ENCODE measurements at places on chromosomes 1 and 21.
A peak's percentile ranks its signal among the peaks of the same experiment; 100 is the strongest.

DNA sequence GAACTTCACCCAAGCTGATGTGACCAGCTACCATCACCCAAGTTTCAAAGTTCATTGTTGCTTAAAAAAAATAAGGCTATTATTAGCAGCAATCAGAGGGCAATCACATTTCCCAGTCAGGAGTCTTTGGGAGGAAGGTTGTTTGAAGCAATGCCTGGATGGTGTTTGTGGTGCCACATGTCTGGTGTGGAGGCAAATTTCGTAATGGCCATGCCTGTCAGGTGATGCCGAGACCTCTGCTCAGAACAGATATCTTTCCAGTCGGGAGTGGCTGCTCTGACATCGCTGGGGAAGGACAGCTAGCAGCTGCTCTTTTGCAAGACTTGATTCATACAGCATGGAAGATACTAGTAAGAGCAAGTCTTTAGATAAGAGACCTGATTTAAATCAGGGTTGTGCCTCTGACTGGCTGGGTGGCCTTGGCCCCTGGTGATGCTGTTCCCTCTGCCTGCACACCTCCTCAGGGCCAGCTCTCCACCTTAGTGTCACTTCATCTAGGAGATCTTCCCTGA, 187.8 kb upstream of the JUN start:
- DNase-seq = no peak

DNA sequence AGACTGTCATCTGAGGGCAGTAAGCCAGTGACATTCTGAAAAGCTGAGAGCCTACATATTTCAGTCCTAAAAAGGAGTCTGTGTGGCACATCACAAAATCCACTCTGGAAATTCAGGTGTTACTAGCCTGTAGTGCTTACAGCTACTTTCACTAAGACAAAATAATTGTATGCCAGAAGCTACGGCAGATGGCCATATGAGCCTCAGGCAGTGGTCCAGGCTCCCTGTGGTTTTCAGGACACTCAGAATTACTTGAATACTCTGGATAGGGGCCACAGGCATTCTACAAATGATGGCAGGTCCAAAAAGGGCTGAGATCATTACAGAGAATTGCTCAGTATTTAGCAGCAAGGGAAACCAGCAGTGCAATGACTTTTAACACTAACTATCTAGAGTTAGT, 527.1 kb downstream of the MRPL39 start:
- no peak for DNase-seq

- no peak for DNase-seq
These were observed 272.2 kb downstream of the VAV3 start for GRCh38 chr1:107692580-107693345.

- no peak for DNase-seq
These were observed 41.4 kb upstream of the GJB5 start for GRCh38 chr1:34713443-34713842.

DNA sequence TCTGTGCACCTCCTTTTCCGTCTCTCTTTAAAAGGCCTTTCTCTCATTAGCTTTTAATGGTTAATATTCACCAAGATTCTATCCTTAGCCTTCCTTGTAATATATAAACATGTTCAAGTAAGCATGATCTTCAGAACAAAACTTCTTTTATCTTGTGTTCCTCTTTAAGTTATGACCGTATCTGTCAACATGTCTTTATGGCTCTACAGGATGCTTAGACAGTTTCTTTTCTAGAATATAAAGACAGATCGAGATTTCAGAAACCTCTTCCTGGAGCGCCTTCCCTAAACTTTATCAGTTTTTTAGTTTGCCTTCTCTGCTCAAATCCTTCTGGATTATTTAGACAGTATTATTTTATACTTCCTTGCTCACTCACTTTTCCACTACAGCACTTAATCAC, 7.2 kb downstream of the RO60 start:
- no peak for DNase-seq

- no peak for DNase-seq
These were observed 50.7 kb downstream of the DHRS3 start for GRCh38 chr1:12567288-12567819.

GRCh38 chr1:78892260-78892840, 114.2 kb downstream of the ADGRL4 start:
- no peak for DNase-seq

GRCh38 chr21:33026443-33026858, 716 bp downstream of the OLIG2 start:
- no peak for DNase-seq

GRCh38 chr1:192108161-192108560, 50.1 kb upstream of the RGS18 start:
- DNase-seq = no peak

DNA sequence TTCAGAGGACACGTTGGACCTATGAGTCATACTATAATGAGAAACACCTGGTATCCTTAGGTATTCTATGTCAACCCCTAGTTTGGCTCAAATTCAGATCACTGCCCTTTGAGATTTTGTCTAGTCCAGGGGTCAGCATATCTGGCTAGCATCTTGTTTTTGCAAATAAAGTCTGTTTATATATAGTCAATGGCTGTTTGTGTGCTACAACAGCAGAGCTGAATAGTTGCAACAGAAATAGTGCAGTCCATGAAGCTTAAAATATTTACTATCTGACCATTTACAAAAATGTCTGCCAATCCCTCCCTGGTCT, 48.5 kb upstream of the EDEM3 start:
- DNase-seq = no peak

- no peak for DNase-seq
These were observed 511 bp downstream of the EFNA3 start for GRCh38 chr1:155079210-155079486.

- DNase-seq = no peak
These were observed 42.0 kb upstream of the FOXO6 start for GRCh38 chr1:41319106-41319755.

DNA sequence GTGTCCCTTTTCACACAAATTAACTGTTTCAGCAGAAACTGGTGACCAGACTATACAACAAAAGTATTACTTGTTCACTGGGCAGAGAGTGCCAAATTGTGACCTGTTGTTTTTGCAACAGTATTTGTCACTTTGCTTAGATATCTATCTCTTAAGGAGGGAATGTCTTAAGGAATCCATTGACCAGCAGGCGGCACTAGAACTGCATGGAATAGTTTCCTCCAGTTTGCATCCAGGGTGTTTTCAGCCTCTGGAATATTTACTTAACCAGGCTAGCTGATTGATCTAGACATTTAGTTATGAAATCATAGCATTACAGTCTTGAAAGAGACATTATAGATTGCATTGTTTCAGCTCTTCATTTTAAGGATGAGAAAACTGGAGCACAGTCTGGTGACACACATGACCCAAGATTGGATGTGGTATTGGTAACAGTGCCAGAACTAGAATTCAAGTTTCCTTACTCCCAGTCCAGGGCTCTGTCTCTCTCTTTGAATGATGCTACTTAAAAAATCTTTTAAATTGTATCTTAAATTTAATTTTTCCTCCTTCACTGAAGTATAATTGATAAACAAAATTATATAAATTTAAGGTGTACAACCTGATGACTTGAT, 16.9 kb downstream of the RPTN start:
- DNase-seq = peak; percentile 58

GRCh38 chr21:41672543-41672915, 94.3 kb downstream of the RIPK4 start:
- DNase-seq = no peak

GRCh38 chr1:203695116-203695515, 68.5 kb downstream of the ATP2B4 start:
- DNase-seq = peak; percentile 91

DNA sequence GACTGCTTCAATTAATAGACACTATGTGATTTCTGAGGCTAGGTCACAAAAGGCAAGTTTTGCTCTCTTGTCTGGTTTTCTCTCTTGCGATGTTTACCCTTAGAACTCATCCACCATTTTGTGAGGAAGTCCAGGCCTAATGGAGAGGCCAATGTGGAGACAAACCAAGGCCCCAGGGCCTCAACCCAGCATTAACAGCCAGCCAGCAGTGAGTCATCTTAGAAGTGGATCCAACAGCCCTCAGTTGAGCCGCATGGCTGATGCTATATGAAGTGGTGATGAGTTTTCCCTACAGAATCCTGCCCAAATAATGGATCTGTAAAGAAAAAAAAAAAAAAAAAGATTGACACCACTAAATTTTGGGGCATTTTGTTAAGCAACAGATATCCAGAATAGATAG, 95.1 kb downstream of the DNTTIP2 start:
- DNase-seq = no peak

DNA sequence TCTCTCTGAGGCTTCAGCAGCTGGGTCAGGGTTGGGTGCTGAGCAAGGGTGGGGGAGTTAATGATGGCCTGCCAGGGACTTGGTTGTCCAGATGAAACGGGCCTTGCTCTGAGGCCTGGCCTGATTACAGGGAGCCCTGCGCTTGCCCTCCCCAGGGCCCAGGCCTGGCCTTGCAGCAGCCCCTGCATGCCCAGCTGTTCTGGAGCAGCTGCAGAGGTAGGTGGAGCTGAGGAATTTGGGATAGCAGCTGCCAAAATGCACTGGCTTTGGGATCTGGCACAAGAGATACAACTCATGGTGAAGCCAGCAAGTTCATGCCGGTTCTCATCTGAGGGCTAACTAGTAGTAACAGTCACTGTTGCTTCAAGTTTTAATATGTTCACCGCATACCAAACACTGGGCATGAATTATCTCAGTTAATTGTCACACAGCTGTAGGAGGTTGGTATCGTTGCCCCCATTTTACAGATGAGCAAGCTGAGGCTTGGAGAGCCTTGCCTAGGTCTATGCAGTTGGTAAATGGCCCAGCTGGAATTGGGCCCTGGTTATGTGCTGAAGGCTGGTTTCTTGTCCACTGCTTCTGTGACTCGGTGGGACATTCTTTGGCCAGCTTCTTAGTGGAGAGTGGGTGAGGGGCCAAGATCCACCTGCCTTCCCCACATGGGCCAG, 7.3 kb upstream of the SERINC2 start:
- DNase-seq = no peak

DNA sequence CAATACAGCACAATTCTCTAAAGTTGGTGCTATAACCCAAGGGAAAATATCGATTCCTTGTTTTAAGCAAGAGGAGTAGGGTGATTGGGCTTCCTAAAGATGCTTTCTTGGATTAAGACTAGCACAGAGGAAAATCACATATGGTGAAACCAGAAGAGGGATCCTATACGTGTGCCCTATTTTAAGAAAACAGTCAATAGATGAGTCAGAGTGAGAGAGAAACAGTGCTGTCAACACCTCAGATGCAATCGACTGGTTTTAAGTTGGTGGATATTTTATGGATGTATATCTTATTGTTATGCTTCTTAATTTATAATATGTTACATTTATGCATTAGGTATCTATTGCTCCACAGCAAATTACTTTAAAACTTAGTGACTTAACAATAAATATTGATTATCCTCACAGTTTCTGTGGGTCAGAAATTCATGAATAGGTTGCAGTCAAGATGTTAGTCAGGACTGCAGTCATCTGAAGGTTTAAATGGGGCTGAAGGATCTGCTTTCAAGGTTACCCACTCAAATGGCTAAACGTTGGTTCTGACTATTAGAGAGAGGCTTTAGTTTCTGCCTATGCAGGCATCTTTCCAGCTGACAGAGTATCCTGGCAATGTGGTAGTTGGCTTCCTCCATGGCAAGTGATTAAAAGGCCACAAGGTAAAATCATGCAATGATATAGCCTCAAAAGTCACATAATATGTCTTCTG, 61.6 kb upstream of the DEPDC1 start:
- DNase-seq = no peak

GRCh38 chr1:156114919-156115513, 505 bp downstream of the LMNA start:
- DNase-seq = peak; percentile 66

DNA sequence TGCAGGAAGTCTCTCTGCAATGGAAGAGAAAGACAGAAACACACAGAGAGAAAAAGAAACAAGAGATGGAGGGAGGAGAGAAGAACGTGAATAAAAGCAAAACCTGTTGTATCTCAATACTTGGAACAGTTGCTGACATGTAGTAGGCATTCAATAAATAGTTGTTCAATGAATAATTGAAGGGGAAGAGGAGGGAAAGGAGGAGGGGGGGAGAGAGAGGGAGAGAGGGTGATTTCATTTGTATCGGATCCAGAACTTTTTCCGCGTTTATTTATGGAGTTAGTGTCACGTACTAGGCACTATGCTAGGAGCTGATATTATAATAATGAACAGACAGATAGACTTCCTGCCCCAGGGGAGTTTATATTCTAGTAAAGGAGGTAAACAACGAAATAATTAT, 144.1 kb downstream of the OMA1 start:
- no peak for DNase-seq

GRCh38 chr1:102799496-102799895, 308.8 kb downstream of the COL11A1 start:
- DNase-seq = no peak

DNA sequence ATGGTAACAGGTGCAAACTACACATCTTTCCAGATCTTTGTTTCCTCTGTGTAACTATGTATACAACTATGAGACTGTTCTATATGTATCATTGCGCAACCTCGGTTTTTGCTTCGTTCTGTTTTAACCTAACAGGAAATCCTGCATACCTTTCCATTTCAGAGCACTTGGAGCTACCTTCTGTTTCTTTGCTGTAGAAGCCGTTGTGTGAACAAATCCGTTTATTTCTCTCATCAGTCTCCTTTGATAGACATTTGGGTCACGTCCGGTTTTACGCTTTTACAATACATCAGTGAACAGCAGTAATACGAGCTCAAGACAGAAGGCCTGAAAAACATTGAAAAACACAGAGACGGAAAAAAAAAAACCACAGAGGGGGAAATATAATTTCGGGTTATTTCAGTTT, 10.5 kb downstream of the ATP5IF1 start:
- no peak for DNase-seq

DNA sequence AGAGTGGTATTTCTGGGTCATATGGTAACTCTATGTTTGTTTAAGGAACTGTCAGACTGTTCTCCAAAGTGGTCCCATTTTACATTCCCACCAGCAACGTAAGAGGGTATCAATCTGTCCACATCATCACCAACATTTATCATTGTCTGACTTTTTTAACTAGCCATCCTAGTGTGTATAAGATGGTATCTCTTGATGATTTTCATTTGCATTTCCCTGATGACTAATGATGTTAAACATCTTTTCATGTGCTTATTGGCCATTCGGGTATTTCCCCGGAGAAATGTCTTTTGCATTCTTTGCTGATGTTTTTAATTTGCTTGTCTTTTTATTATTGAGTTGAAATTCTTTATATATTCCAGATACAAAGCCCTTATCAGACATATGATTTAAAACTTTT, 370.1 kb upstream of the NR5A2 start:
- no peak for DNase-seq

DNA sequence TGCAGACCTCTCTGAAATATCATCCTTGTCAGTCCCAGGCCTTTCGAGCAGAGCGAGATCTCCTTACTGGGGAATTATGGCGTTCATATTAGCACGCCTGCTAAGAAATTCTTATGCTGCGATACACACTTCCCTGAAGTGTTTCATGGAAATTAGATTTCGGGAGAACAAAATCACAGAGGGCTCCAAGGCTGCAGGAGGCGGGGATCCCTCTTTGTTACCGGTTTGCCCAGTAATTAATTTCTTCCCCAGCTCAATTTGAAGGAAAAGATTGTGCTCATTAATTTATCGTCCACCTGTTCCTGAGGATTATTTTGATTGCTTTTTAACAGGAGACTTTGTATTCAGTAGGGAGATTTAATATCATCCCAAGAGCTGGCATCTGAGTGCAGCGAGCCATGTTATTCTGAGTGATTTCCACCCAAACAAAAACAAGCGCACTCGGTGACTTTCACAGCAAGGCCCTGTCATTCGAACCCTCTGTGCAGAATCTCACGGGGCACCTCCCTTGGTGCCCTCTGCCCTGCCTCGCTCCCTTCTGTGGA, 202.3 kb upstream of the GALNT2 start:
- DNase-seq = no peak

GRCh38 chr1:158798531-158798930, 17.5 kb upstream of the OR6N2 start:
- no peak for DNase-seq

GRCh38 chr1:37305841-37306240, 168.5 kb upstream of the ZC3H12A start:
- no peak for DNase-seq

All from aorta (tissue), 5 donors.